ENCODE measurements at places on chromosomes 7 and 10.

DNA sequence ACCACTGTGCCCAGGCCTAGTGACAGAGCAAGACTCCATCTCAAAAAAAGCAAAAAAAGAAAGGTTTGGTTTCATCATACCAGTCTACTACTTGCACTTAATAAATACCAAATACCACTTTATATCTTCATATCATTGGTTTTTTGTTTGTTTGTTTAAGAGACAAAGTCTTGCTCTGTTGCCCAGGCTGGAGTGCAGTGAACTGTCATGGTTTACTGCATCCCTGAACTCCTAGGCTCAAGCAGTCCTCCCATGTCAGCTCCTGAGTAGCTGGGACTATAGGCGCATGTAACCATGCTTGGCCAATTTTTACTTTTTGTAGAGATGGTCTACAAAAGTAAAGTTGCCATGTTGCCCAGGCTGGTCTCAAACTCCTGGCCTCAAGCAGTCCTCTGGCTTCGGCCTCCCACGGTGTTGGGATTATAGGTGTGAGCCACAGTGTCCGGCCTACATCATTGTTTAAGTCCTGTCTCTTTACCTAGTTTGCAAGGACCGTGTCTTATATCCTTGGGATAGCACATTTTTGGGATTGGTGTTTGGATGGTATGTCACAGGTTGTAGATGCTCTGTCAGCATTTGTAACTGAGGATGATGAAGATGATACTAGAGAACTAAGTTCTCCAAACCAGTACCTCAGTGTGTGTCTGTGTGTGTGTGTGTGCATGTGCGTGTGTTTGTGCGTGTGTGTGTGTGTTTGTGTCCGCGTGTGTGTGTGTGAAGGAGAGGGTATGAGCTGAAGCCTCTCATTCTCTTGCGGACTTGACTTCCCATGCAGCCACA, 9.3 kb downstream of the LMTK2 start:
- no peak for DNase-seq

GRCh38 chr10:65231148-65231547, 1694.7 kb upstream of the LRRTM3 start:
- no peak for DNase-seq

- no peak for DNase-seq
Measured at GRCh38 chr10:28411648-28412047, 108.8 kb upstream of the MPP7 start.

DNA sequence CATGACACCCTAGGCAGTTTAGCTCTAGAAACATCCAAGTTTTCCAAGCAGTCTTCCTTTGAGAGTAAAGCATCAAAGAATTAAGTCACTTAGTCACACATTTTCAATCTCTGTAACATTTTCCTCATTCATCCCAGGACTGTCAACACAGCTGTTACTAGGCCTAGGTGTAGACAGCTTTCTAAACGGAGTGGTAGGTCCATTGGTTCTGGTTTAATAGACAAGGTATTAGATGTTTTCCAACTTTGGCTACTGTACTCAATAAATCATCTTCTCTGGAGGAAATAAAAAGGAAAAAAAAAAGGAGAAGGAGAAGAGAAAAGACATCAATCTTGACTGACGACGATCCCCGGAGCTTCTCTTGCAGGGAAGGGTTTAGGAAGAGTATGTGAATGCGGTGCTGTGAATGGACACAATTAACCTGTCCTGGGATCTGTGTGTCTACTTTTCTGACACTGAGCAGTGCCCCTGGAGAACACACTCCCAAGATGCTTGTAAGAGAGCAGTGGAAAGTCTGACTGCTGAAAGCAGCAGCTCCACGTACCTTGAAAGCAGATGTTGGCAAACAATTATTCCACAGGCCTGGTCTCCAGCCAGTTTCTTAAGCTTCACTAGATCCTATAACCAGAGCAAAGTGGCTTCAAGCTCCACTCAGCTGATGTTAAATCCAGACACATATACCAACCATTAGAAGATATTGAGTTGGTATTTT, 59.1 kb downstream of the CXCL12 start:
- no peak for DNase-seq

- peak; percentile 9 for DNase-seq
Measured at GRCh38 chr10:71978476-71978875, 14.3 kb downstream of the CHST3 start.

GRCh38 chr7:42174391-42174912, 62.6 kb downstream of the GLI3 start:
- DNase-seq = no peak

DNA sequence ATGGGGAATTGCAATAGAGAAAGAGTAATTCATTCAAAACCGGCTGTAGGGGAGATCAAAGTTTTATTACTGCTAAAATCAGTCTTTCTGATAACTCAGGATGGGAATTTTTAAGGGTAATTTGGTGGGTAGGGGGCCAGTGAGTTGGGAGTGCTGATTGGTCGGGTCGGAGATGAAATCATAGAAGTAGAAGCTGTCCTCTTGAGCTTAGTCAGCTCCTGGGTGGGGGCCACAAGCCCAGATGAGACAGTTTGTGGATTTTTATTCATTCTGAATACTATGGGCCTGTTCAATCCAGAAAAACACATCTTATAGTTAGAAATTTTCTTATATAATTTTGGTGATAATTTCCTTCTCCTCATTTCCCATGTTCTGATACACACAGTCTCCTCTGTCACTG, 25.4 kb downstream of the CALD1 start:
- DNase-seq = no peak

DNA sequence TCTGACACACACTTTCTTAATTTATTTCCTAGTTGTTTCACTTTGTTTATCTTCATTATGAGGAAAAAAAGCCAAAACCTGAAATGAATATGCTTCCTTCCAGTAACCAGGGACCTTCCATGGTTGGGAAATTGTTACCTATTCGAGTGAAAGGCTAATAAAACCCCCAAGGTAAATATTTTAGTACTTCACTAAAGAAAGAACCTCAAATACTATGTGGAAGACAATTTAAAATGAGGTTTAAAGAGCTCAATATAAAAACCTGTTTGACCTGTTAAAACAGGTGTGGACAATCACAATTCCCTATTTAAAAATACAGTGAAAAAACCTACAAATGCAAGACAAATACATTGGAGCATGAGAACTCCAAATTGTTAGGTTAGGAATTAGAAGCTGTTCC, 192.6 kb downstream of the CFTR start:
- no peak for DNase-seq

DNA sequence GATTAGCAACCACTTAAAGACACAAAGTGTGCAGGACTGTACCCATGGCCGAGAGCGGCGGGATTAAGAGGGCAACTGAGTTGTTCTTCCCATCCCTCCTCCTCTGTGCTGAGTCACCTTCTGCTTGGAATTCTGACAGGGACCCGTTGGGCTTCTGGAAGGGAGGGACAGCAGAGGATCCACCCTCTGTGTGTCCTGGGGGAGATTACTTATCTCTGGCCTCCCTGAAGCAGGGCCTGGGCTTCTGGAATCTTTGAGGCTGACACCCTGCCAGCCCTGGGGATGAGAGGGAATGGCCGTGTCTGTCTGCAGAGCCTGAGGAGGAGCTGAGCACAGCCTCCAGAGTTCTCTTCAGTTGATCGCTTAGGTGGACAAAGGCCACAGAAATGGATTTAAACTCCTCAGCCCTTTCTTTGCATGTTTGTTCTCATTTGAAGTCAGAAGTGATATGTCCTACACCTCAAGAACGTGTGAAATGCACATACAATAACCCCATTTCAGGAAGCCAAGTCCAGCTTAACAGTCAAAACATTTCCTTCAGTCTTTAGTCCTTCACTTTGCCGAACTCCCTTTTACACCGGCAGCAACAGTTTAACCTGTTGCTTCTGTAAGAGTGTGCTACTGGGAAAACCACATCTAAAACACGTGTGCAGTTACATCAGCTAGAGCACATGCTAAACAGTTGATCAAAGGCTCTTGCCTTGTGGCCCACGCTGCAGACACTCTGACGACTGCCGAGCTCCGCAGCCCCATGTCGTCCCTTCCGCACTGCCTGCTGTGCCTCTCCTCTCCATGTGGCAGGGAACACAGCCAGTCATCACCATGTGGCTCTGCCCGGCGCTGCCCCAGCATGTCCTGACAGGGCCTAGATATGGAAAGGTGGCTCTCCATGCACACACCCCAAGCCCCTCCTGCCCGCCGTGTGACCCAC, 55.7 kb downstream of the IKZF1 start:
- DNase-seq = no peak

- no peak for DNase-seq
Measured at GRCh38 chr10:120794390-120794789, 56.8 kb upstream of the WDR11 start.

GRCh38 chr7:3455806-3456595, 154.9 kb downstream of the SDK1 start:
- DNase-seq = no peak

DNA sequence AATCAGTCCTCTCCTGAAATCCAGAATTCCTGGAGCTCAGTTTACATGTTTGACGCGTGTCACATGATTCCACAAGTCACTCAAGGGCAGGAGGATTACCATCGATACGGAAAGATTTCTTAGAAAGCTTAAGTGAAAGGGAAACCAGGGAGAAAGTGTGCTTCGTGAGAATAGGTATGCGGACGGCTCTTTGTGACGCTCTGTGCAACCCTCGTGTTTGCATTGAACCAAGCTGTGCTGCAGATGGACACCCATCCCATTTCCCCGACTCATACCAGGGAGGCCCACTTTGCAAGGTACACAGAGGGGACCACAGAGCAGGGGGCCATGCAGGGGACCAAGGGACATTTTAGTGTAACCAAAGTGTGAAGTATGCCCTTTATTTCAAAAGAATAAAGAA, 43.2 kb downstream of the IKZF1 start:
- no peak for DNase-seq

DNA sequence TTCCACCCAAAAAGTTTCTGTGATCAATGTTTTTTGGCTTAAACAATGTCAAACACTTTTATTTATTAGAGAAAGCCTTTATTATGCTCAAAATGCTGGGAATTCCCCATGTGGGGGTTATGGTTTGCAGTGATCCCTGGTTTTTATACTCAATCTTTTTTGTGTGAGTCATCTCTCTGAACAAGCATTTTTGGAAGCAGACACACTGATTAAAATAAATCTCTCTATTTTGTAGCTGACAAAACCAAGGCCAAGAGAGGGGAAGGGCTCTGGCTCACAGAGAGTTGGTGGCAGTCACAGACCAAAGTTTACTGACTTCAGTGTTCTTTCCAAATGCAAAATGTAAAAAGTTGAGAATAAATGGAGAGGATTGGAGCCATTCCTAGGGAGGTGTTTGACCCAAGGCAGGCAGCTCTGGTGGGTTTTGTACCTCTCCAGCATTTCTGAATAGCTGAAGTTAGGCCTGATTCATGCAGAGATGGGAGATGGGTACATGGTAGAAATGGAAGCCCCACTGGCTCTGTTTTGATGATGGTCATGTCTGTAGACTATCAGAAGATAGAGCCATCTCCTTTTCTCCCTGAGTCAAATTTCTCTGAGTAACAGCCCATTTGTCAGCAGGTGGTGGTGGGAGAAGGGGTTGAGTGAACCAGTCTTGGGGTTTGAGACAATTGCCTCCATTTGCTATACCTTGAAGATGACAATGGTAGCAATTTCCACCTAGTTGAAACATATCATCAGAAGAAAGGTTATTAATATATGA, 45.4 kb upstream of the NAMPT start:
- no peak for DNase-seq

GRCh38 chr10:1434202-1434601, 303.1 kb downstream of the ADARB2 start:
- no peak for DNase-seq

Data from RPMI8226 (cell line).